Left renal cortex interstitium (tissue), 4 donors: ENCODE measurements at places on chromosomes 4 and X. TPM values are rescaled to one million over a fixed set of nuclear protein-coding genes. Genes with fewer than 3 reads are reported as not detected.

DNA sequence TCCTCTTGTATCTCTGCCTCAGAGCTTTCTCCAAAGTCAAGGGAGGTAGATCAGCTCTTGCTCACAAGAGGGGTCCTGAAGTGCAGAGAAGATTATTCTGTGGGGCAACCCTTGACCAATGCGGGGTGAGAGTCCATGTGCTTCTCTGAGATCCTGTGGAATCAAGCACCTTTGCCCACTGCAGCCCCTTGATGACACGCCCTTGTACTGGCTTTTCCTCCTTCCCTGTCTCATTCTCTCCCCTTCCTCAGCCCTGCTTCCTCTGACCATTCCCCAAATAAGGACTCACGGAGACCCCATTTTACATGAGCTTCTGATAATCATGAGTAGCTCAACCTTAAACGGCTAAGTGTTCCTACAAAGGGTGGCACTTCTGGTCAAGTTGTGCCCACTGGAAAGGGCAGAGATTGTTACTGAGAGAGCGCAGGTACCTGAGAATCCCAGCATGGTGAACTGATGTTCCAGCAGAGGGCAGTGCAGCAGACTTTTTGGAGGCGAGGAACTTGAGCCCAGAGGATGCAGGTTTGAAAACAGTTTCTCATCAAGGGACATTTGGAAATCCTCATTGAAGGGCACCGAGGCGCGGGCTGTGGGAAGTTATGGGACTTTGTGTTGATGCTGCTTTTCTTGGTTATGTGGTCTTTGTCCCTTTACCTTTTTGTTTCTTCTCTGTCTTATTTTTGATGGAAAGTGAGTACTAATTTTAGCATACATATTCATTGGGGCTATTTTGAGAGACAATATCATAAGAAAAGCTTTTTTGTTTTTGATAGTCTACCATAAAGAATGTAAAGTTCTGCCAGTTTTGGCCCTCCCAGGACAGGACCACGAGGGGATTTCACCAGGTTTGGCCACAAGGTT, 201.3 kb downstream of the RBM46 start:
- peak; percentile 21 for DNase-seq

GRCh38 chrX:149152941-149153340, 352.2 kb downstream of the IDS start:
- no peak for DNase-seq

DNA sequence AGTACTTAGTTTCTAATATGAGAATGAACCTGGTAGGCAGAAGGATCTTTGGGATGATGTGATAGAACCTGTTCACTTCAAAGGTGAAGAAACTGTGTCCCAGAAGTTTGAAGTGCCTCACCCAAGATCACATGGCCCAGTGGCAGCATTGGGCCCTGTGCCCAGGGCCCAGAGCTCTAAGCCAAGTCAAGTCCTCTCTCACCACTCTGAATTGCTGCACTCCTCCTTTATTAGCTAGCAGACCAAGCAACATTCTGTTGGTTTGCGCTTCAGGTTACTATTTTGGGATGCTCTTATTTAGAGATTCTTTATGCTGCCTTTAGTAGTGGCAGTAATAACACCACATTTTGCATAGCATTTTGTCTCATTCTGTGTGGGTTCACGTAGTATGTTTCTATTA, 82.7 kb downstream of the PARM1 start:
- DNase-seq = no peak

DNA sequence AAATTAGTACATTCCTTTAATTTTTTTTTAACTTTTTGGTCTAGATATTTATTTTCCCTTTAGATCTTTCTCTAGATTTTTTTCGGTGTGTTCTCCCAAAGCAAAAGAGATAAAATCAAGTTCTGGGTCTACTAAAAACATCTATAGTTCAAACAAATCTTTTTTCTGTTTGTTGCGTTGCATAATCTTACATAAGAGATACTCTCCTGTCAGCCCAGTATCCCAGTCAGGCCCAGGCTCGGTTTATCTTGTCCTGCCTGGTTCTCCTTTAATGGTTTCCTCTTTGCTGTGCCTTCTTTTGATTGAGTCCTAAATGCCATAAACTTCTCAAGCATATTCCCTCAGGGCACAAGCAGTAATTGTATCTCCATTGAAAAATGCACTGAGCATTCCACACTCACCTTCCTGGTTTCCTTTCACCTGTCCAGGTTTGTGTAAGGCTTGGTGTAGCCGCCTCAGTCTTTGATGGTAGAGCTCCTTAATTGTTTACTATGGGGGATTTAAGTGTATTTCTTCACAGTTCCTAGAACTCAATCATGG, 104.9 kb downstream of the TMEM131L start:
- DNase-seq = no peak

DNA sequence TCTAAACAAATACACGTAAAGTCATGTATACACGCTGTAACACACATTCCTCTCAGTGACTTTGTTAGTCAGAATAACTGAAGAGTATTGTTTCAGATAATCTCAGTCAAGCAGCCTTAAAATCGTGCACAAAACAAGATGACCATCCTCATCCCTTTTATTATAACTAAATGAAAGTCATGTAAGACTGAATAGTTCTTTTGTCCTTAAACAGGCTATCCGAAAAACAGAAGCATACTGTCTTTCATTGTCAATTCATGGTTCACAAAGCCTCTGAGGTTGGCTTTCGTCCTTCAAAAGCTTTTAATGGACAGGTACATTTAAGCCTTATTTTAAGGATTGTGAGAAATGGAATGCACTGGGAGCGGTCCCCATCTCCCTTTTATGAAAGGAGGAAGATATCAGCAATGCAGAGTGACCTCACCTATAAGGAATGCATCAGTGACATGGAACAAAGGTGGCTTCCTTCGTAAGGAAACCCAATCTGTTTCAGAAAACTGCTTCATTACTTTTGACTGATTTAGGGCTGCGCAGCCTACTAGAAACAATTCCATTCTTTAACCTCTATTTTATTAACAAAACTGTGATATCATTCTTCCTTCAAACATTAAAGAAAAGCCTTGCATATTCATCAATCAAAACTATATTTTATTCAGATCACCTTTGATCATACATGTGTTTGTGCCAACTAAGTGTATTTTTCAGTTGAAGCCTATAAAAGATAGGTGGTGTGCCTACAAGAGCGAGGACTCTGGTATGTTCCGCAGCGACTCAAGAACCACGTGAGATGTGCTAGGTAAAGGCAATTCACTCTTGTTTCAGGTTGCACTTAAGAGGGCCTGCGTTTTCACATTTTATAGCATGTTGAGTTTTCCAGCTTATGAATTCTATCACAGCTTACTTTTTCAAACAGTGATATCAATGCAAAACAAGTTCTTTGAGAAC, 19.2 kb downstream of the SH3RF1 start:
- DNase-seq = peak; percentile 42

- no peak for DNase-seq
Measured at GRCh38 chr4:152090543-152090942, 329.7 kb upstream of the GATB start.

DNA sequence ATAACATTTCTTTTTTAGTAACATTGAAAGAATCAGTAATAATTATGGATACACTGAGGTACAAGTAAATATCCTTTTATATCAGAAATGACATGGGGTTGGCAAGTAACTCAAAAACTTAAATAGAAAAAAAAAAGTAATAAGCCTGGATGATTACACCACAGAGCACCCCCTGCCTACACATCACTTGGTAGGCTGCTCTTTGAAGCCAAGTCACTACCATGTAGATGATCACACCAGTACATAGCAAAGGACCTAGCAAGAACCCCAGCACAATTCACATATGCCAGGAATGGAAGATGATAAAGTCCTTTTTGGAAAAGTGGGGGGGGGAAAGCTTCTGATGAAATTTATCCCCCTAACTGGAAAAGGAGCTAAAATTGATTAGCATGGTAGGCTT, 56.9 kb downstream of the METTL14 start:
- DNase-seq = no peak

GRCh38 chr4:39228377-39228776, 46.0 kb downstream of the WDR19 start:
- DNase-seq = no peak

DNA sequence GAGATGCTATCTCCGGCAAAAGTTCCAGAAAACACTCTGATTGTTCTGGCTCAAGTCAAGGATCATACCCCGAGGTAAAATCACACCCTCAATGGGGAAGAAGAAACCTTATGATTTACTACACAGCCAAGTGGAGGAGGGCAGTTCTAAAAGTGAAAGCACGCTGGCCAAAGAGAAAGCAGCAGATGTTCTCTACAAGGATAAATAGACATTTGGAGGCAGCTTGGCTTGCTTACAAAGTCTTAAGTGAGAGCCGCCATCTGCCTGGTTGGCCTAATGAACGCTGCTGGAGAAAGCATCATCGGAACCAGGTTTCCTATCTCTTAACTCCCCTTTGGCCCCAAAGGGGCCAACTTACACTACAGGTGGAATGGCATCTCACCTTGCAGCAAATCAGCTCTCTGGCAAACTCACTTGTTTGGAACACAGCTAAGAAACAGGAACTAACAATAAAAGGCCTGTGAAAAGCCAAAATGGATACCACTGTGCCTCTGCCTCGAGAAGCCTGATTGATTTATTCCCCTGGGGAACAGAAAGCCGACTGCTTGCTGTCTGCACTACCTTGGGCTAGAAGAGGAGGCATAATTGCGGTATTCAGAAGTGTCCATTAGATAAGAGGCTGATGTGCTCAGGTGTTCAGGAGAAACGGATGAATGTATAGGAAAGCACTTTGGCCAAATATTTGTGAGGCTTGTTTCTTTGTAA, 22.8 kb downstream of the FRAS1 start:
- no peak for DNase-seq

GRCh38 chrX:3184176-3184930, 143.1 kb downstream of the ARSF start:
- no peak for DNase-seq

DNA sequence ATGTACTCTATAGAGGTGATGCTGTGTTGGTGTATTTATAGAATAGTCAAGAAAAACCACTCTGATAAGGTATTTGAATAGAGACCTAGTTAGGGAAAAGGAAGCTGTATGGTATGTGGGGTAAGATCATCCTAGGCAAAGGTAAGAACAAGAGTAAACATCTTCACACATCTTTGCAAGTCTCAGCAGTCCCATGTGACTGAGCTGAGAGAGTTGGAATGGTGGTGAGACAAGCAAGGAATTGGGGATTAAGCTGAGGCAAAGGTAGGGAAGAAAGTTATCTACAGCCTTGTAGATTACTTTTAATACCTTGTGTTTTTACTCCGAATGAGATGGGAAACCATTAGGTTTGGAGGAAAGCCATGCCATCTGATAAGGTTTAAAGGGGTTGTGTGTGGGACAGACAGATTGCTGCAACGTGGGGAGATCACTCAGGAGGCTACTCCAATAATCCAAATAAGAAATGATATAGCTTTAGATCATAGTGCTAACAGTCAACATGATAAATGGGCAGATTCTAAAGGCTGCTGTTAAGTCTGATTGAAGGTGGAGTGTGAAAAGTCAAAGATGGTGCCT, 31.7 kb upstream of the MANBA start:
- DNase-seq = no peak

DNA sequence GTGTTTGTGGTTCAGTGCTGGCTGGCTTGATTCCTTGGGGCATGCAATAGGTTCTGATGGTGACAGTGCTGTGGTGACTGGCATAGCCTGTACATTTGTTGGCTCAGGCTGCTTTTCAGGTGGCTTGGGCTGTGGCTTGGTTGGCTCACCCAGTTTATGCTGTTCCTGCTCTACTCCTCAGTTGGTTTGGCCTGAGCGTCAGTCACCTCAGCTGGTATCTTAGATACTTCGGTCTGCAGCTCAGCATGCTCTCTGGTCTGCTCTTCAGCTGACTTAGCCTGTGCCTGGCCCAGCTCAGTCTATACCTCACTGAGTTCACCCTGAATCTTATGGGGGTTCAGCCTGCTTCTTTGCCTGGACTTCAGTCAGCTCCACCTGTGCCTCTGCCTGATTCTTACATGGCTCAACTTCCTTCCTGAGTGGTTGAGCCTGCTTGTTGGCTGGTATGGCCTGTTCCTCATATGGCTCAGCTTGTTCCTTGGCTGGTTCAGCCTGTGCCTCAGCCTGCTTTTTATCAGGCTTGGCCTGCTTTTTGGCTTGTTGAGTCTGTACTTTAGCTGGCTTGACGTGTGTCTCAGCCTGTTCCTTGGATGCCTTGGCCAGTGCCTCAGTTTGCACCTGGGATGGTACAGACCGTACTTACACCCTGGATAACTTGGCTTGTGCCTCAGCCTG, 170.6 kb downstream of the MSN start:
- DNase-seq = no peak

GRCh38 chr4:39631700-39632079, 7.0 kb downstream of the SMIM14 start:
- no peak for DNase-seq

DNA sequence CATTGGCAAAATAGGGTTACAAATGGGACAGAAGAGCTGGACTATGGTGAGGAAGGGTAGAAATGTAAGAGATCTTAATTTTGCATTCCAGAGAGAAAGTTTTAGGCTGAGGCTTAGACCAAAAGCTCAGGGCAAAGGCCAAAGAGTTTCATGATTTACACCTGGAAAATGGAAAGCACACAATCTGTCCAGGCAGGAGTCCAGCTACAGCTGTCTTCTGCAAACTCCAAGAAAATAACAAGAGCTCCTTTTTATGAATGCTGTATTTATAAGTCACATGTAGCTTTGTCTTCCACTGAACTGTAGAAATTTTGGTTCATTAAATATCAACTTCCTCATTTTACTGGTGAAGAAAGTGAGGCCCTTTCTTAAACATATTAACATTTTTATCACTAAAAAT, 288.0 kb upstream of the ATOH1 start:
- no peak for DNase-seq

DNA sequence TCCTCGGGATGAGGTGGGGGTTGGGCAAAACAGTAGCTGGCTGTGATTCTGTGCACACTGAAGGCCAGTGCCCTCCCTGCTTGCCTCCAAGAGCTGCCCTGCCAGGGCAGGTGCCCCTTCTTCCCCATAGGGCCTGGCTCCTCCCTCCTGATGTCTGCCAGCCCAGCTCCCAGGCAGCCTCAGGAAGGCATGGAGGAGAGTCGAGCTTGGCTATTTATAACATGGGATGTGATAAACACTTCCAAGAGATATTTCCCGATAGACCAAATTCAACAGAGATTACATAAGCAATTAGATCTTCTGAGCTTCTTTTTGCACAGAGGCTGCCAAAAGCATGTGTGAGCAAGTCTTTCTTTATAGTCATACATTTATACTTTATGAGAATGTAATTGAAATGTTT, 45.3 kb upstream of the PJA1 start:
- DNase-seq = no peak

DNA sequence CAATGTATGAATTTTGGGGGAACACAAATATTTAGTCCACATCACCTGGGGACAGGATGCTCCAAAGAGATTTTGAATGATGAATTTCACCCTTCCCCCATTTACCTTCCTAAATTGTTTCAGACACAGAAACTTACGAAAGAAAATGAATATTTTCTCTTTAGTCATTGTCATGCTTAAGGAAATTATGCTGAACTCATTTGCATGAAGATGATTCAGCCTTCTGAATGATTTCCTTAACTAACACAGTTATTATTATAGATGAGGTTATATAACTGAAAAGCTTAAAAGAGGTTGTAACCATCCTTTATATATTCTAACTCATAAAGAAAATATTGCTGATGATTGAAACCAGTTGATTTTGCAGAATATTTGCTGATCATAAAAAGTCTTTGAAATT, 61.1 kb downstream of the KCNIP4 start:
- DNase-seq = no peak

- no peak for DNase-seq
Measured at GRCh38 chrX:122565952-122566351, 618.1 kb upstream of the GRIA3 start.

Gene KLHL13
- polyA plus RNA-seq = 78.6 TPM

Gene RGN
- polyA plus RNA-seq = 29.6 TPM

Gene CPLX1
- polyA plus RNA-seq = 4.1 TPM

Gene PNCK
- 10.9 TPM for polyA plus RNA-seq

Gene SPATA4
- polyA plus RNA-seq = 1.8 TPM

Gene ARX
- polyA plus RNA-seq = not detected

Gene IL9R
- 0.13 TPM for polyA plus RNA-seq

Gene HAUS7
- polyA plus RNA-seq = 26.7 TPM

Gene BCLAF3
- polyA plus RNA-seq = 10.1 TPM
